ENCODE measurements at places on chromosomes 16 and 17.

GRCh38 chr16:27638833-27639560 lies 89.1 kb downstream of the KATNIP start:
- DNase-seq = no peak

DNA sequence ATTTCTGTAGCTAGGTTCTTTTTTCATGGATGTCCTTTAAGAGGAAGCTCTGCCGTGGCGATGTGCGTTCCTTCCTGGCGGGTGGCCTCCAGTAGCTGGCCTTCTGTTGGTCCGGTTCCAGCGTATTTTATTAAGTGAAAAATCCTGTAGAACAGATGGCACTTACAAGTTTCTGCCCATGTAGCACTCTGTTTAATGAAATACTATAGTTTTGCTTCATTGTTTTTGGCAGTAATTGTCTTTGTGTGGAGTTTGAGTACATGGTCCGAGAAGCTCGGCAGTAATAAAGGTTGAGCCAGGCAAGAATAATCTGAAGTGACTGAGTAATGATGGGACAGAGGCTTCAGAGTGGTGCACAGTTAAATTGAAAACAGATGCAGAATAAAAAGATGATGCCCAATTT lies 20.4 kb downstream of the USP10 start:
- no peak for DNase-seq

GRCh38 chr17:2064520-2064971 lies 9.6 kb downstream of the HIC1 start:
- DNase-seq = no peak

DNA sequence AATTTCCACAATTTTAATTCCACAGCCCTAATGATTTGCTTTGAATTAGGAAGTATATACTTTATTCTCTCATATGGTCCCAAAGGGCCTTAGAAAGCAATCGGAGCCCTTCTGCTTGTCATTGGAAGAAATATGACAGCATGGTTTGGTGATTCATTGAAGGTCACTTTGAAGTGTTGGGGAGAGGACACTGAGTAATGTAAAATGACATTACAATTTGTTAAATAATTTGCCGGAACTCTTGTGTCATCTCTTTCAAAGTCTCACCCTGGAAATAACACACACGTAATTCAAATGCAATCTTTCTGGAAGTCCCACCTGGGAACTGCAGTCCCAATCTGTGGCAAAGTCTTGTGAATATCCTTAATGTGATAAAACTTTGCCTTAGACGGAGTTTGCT lies 59.8 kb downstream of the BMERB1 start:
- no peak for DNase-seq

DNA sequence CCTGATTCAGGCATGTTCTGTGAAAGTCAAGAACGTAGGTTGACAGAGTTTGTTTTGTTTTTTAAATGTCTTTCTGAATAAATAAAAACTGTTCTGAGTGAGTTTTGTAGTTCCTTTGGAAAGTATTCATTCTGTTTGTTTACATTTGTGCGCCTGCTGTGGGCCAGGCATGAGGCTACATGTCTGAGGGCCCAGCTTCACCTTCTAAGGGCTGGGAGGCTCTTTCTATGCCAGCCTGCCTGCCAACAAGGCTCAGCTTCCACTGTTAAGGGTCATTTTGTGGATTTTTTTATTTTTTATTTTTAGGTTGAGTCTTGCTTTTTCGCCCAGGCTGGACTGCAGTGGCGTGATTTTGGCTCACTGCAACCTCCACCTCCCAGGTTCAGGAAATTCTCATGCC lies 6.1 kb downstream of the WWOX start:
- no peak for DNase-seq

DNA sequence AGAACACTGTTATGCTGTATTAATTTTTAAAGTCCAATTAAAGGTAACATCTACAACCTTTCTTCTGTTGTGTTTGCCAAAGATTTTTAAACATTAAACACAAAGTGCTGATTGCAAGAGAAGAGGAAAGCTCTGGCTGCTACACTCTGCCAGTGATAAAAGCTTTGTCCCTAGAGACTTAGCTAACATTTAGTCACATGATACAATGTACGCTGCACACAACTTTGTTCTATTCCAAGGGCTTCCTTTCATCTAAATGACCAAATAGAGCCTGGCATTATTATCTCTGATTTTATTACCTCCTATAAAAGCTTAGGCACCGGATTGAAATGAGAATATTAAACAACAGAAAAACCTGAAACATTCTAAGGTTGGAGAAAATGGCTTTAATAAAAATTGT lies 388.7 kb upstream of the PMFBP1 start:
- DNase-seq = no peak

DNA sequence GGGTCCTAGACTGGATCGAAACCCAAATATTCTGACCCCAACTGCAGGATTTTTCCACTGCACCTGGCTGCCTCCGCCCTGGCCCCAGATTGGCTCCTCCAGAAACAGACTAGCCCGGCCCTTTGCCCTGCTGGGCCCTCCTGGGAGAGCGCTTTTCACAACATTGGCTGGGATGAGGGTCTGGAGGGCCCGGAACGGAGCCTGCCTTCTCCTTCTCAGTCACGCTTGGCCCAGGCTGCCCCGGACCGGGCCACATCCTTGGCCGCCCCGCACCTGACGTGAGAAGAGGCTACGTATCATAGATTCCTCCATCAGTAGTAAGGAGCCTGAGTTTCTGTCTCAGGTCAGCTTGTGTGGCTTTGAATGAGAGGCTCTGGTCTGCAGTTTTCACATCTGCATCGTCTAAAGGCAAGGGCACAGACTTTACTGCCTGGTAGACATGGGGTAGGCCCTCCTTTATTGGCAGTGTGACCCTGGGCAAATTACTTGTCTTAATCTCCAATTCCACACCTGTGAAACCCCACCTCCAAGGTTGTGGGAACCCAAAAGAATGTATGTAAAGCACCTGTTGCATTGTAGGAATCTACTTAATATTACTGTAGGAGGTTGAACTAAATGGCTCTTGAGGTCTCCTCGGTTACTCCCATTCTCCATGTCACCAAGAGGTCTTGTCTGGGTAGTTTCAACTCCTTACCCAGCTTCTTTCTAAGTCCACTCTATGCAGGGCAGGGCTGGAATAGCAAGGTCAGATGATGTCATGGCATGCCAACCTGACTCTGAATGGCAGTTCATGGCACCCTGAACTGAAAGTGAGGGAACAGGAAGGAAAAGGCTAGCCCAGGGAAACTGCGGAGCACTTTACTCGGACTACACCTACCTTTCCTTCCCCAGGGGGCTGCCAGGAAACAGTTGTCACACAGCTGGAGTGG lies 661 bp downstream of the LRRC3C start:
- no peak for DNase-seq

DNA sequence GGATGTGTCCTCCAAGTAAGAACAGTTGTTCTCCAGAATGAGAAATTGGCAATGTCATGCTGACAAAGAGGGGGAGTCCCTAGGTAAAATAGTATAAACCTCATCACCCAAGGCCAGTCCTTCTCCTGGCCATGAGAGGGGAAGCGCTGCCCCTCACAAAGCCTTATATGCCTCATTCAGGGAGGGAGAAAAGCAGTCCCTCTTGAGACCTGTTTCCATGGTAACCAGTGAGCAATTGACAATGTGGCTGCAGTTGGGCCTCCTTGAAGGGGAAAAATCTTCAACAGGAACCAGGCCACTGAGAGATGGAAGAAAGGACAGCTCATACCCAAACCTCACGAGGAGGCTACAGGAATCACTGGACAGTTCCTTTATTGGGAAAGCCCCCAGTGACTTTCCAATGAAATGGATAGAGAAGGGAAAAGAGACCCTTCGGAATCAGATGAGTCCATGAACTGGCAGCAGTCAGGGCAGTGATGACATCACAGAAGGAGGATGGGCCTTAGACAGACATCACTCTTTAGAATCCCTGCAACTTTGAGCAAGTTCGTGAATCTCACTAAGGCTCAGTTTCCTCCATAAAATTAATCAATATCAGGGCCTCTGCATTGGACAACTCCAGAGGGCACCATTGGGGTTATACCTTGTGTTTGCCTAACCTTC lies 275.7 kb downstream of the TOX3 start:
- no peak for DNase-seq

GRCh38 chr17:80805032-80805751 lies 186.4 kb upstream of the CHMP6 start:
- DNase-seq = no peak

DNA sequence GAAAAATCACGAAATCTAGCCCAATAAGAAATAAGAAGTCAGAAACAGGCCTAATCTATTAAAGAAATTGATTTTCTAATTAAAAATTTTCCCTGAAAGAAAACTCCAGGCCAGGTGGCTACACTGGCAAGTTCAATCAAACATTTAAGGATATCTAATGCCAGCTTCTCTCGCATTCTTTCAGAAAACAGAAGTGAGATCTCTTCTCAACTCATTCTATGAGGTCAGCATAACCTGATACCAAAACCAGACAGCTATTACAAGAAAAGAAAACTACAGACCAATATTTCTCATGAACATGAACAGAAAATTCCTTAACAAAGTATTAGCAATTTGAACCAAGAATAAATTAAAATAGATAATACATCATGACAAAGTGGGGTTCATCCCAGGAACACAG lies 52.4 kb downstream of the AXIN2 start:
- DNase-seq = no peak

DNA sequence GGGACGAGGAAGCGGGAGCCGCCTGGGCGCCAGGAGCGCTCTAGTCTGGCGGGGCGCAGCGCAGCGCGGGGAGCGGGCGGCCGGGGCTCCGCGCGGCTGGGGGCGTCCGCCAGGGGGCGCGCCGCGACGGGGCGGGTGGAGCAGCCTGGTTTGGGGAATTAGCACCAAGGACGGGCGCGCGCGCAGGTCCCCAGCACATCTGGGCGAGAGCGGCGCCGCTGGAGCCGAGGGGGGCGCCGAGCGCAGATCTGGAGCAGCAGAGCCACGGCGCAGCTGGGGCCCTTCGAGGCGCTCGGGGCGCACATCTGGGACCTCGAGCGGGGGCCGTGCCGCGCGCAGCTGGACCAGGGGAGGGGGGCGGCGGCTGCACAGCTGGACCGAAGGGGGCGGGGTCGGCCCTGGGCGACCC lies at the start of gene NXPH3:
Gene NXPH3, plus strand, starts transcription at position 193 of the 409 bp plus-strand sequence. CDS start 349 bp downstream, outside the sequence.
- peak; percentile 49 for DNase-seq

GRCh38 chr16:24541233-24541933 lies 2.0 kb downstream of the RBBP6 start:
- DNase-seq = peak; percentile 14

- DNase-seq = peak; percentile 61
These were observed 63.1 kb downstream of the MYO18A start for GRCh38 chr17:29116804-29117753.

DNA sequence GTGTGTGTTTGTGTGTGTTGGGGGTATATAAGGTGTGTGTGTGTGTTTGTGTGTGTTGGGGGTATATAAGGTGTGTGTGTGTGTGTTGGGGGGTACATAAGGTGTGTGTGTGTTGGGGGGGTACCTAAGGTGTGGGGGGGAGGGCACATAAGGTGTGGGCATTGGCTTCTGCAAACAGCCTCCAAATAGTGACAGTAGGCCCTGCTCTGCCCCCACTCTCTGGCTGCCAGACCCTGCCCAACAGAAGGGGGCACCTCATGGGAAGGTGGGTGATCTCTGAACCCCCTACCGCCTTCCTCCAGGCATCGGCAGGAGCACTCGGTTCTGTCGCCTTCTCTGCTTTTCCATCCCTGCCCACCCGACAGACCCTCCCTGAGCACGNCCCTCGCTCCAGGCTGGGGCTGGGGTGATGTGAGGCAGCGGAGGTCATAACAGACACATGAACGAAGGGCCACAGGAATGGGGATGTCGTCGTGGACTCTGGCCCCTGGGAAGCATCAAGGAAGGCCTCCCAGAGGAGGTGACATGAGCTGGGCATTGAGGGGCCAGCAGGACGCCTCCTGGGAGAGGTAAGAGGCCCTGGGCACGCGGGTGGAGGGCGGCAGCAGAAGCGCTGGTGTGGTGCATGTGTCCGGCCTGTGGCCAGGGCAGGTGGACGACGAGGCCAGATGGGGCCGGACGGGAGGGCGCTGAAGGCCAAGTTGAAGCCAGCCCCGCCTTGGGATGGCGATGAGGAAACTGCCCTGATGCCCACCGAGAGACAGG lies 136.6 kb upstream of the RPH3AL start:
- peak; percentile 4 for DNase-seq

GRCh38 chr16:31331807-31332301 lies 23.1 kb upstream of the ITGAX start:
- DNase-seq = no peak

GRCh38 chr16:47309581-47310312 lies 151.1 kb downstream of the ITFG1 start:
- no peak for DNase-seq

DNA sequence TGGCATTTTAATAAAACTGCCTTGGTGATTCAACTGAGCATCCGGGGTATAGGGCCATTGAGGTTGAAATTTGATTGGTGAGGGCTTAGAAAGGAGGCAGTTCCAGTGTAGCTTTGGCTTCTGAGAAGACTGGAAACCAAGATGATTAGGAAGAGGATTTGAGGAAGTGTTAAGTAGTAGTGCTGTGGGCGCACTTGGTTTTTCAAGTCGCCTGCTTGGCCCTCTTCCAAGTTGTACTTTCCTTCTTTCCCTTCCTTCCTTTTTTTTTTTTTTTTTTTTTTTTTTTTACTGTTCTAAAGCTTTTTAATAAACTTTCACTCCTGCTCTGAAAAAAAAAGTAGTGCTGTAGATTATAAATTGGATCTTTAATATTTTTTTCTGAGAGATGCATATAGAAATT lies 320.5 kb downstream of the UTP18 start:
- no peak for DNase-seq

DNA sequence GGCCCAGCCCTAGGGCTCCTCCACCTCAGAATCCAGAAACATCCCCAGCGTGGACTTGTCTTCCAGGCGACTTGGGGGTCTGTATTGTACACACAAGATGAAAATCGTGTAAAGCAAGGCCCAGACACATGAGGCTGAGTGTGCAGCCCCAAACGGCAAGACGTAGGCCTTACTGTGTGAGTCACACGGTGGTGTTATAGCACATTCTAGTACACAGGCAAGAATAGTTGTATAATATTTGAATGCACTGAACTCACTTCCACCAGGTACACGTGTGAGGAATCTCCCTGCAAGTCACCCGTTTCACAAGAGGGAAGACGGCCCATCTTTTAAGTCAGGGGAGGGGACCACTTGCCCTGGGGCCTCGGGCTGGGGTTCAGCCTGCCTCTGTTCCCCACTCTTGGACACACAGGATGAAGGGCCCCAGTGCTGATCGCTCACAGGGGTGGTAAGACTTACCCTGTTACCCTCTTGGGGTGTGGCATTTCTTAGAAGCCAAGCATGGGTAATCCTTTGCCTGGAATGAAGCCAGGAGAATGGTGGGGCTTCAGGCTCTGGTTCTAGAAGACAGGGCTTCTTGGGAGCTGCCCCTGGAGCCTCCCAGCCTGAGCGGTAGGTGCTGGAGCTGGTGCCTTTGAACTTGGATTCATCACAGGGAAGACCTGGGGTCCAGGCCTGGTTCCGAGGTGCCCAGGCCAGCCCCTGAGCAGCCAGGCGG lies 71.3 kb downstream of the SREBF1 start:
- DNase-seq = no peak

DNA sequence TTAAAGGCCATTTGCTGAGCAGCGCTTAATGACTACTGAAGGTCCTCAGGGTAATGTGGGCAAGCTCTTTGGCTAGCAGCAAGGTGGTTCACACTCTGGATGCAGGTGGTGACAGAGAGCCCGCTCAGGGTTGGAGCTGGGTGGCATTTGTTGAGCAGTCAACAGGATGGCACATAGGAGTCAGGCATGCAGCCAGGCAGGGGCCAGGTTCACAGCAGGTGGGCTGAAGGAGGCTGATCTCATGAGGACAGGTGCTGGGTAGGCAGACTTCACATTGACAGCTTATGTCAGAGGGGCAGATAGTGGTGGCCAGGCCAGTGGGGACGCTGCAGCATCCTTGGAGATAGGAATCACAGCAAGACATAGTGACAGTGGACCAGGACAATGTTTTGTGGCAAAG lies 4.5 kb downstream of the KRTAP3-1 start:
- DNase-seq = no peak
